ENCODE measurements at places on chromosomes 3 and 15.
A peak's percentile ranks its signal among the peaks of the same experiment; 100 is the strongest.

DNA sequence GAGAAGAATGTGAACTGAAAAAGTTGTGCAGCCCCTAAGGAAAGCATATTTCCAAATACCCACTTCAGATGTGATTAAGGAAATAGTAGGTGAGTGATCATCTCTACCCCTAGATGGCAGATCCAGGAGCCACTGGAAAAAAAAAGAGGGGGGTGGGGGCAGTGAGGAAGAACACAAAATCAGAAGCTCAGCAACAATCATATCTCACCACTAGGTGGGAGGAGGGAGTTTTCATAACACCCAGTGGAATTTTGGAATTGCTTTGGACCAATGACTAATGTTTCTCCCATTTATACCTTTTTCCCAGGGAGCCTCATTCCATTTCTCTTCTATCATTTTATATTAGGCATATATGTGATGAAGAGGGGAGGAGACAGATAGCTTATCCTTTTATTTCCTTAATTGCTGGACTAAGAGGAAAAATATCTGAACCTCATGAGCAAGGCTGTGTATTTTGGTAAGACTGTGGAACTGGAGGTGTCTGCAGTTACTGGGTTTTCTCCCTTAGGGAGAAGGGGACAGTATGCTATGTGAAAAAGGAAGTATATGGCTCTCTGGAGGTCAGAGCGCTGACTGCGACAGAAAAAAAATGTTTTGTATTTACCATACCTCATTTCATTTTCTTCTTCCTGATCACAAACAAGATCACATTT is 363.4 kb downstream of the GAP43 start:
- peak; percentile 51 for DNase-seq

DNA sequence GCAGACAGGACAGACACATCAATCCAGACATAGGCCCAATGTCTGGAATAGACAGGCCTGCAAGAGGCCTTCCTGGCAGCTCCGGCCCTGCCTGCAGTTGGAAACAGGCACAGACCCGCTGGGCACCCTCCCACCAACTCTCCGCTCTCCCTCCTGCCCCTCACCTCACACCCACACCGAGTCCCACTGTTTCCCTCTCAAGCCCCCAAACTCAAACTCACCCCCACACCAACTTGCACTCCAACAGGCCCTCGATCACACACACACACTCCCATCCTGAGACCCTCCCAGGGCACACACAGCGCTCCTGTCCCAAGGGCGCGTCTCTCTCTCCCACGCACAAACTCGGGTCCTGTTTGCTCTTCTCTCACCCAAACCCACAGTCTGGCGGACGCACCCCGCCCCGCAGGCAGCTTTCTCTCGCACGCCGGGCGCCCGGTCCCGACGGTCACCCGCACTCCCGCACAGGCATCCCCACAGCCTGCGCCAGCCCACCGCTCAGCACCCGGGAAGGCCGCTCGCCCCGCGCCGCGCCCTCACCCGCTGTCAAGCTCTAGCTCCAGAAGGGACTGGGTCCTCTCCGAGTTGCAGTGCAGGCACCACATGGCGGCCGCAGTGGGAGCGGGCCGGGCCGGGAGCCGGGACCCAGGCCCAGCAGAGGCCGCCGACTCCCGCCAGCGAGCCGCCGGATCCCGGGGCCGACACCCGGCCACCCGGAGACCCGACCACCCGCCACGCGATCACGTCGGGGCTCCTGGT is 106.2 kb downstream of the IQSEC1 start:
- DNase-seq, result no peak

DNA sequence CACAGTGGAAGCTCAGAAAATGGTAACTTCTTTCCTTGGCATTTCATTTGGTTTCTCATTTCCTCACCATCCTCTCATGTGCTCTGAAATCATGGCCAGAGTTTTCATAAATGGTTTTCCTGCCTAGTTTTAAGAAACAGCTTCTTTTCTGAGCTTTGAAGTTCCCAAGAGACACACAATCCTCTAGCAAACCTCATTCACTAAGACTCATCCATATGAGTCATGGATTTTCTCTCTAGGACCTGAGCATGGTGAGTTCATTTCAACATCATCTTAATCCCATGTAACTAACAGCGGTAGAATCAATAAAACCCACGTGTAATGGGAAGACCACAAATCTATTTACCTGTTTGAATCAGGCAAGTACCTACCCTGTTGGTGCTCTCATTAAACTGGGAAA is 274.5 kb upstream of the LRTM1 start:
- no peak for DNase-seq

GRCh38 chr3:18830087-18830486 is 318.2 kb upstream of the KCNH8 start:
- DNase-seq, result no peak

DNA sequence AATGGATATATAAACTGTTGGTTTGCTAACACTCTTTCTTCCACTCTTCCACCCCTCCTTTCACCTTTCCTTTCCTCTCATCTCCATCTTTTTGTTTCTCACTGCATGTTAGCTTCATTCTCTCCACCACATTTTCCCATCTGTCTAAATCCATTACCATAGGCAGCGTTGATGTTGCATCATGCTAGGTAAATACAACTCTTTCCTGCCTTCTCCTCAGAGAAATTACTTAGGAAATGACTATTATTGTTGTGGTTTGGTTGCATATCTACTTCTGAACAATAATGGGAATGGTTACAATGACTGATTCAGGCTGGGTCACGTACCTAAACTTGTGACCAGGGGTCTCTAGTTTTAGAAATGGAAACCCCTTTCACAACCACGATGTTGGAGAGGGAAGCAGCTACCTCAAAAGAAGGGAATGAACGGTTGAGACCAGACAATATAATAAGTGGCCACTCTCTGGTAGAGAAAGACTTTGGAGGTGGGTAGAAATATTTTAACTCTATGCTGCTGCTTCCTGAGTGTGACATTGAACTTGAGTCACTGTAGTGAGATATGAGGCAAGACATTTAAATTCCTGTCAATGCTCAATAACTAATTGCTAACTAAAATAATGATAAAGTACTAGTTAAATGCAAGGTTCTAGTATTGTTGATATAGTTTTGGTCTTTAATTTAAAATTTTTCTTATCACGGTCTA is 314.1 kb upstream of the TGFBR2 start:
- DNase-seq, result no peak

DNA sequence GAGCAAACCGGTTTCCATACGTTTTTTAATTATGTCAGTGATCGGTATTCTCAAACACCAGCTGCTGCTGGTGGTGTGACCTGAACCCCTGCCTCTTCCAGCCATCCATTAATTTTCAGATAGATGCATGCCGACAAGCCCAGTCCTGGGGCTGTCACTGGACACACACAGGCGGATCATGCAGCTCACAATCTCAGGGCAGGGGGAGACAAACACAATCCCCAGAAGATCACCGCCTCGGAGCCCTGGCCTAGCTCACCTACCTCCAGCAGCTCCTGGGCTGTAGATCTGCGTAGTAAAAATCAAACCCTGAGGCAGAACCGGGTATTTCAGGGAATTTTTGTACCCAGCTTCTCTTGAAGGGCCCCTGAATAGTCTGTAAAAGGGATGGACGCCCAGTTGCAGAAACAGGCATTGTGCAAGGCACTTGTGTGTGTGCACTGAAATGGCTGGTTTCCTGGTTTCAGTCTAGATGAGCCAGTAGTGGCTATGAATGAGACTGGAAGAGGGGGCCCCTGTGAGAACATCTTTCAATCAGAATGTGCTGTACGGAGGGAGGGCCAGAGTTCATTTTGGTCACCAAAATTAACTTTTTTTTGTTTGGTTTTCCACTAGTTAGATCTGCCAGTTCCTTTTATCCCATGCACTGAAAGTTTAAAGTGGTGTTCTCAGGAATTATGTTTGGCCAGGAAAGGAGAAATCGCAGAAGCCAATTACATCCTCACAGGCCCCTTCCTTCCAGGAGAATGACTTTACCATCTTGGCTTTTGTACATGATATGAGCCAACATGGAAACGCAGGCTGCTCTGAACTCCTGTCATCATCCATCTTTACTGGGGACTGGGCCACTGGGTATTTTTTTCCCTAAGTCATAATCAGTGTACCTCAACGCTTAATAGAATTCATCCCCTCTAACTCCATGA is 55.0 kb upstream of the RPL32 start:
- DNase-seq, result no peak

- DNase-seq, result no peak
Measured at GRCh38 chr3:8506571-8507061, 5.0 kb downstream of the LMCD1 start.

- no peak for DNase-seq
Measured at GRCh38 chr3:24155276-24155675, 210.2 kb downstream of the NR1D2 start.

Data from NAMALWA (cell line).